Liver (tissue), 10 donors: ENCODE measurements at places on chromosomes 5 and 9. TPM values are rescaled to one million over a fixed set of nuclear protein-coding genes. Genes with fewer than 3 reads are reported as not detected.

DNA sequence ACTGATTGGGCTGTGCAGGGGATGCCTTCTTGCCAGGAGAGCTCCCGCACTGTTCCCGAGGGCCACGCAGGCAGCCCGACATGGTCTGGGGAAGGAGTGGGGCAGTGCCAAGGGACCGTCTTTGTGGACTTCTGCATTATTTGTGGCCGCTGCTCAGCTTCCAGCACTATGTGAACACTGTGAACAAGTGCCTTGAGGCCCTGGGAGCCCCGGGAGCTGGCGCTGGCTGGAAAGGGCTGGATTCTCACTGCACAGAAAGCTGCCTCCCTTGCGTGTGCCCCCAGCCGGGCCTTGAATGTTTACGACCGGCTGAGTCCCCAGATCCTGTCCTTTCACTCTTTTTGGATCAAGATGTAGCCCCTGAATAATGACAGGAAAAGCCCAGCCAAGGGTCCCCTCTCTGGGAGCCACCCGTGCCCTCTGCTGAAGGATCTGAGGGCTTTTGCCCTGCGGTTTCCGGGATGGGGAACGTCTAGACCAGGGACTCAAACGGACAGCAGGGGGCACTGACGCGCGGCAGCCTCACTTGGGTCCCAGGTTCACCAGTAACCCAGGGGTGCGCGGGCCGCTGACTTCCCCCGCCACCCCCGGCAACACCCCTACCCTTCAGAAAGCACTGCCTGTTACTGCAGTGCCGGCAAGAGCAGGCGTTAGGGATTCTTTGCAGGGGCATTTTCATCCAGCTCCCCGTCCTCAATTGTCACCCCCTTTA is 98.9 kb upstream of the FCN2 start:
- DNase-seq = no peak

- DNase-seq = no peak
Observed at GRCh38 chr9:6672118-6672517, 26.6 kb upstream of the GLDC start.

DNA sequence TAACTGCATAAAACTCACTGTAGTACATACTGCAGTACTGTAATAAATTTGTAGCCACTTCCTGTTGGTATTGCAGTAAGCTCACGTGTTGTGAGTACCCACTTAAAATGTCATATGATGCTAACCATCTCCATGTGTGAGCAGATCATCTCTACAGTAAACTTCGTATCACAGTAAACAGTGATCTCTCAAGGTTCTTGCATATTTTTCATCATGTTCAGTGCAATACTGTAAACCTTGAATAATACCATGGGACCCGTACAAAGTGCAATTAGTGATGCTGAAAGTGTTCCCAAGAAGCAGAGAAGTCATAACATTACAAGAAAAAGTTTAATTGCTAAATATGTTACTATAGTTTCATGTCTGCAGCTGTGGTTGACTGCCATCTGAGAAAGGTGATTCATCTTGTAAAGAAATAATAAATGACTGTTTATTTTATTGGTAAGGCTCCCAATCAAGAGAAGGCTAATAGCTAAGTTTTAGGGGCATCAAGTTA is 253.8 kb upstream of the POU5F2 start:
- no peak for DNase-seq

GRCh38 chr5:58294598-58295305 is 165.1 kb downstream of the PLK2 start:
- DNase-seq = no peak

DNA sequence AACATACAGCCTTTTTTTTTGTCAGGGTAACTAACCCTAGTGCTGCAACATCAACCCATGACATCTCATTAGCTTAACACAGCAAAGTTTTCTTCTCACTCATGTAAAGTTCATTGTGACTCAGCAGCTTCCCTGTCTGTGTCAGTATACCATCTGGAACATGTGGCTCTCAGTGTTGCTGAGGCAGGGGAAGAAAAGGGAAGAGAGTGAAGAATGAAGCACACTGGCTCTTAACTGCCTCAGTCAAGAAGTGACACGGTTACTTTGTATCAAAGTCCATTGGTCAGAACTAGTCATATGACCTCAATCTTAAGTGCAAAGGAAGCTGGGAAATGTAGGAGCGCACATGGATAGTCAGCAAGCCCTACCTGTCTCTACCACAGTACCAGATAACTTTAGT is 185.0 kb upstream of the ELL2 start:
- no peak for DNase-seq

The ARRDC3 gene
- 33.3 TPM for total RNA-seq
